ENCODE measurements at places on chromosomes 7 and 10.

DNA sequence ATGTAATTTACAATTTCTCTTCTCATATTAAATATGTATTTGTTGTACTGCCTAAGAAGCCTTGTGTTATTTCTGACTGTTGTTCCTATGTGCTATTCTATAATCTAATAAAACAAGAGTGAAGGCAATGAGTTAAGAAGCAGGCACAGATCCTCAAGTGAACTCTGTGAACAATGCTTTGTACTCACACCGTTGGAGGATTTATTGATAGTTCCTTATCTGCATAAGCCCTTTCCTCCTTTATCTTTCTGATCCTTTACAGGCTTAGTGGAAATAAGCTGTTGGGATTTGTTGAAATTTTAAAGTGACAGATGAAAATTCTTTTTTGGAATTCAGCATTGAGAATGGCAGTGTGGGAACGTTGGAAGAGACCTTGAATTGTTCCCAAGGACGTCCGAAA is 329.6 kb upstream of the NPVF start:
- H3K4me3 ChIP-seq: no peak overlapping the region
- H3K27me3 ChIP-seq: peaks cover 55% of the 10 kb centered on the region
- H3K4me1 ChIP-seq: no peaks in the 10 kb centered on the region

- no peak overlapping the region for H3K4me3 ChIP-seq
- no peaks in the 10 kb centered on the region for H3K4me1 ChIP-seq
- no peaks in the 10 kb centered on the region for H3K36me3 ChIP-seq
- no peaks in the 10 kb centered on the region for H3K27me3 ChIP-seq
- DNase-seq: no peak
Observed at GRCh38 chr7:22872096-22872807, 49.6 kb upstream of the TOMM7 start.

- no peak for DNase-seq
- no peaks in the 10 kb centered on the region for H3K27me3 ChIP-seq
- H3K36me3 ChIP-seq: peaks cover 11% of the 10 kb centered on the region
Observed at GRCh38 chr7:65001291-65001814, 5.1 kb downstream of the ERV3-1 start.

- H3K27me3 ChIP-seq: peaks cover 70% of the 10 kb centered on the region
- H3K4me3 ChIP-seq: no peak overlapping the region
- no peak overlapping the region for H3K27ac ChIP-seq
- H3K36me3 ChIP-seq: no peaks in the 10 kb centered on the region
Observed at GRCh38 chr10:123569436-123570035, 96.6 kb upstream of the GPR26 start.

GRCh38 chr10:129253865-129254179 is 213.2 kb upstream of the MGMT start:
- no peak overlapping the region for H3K4me3 ChIP-seq
- DNase-seq: no peak
- peaks cover 34% of the 10 kb centered on the region for H3K27me3 ChIP-seq
- peaks cover 1% of the 10 kb centered on the region for H3K36me3 ChIP-seq

DNA sequence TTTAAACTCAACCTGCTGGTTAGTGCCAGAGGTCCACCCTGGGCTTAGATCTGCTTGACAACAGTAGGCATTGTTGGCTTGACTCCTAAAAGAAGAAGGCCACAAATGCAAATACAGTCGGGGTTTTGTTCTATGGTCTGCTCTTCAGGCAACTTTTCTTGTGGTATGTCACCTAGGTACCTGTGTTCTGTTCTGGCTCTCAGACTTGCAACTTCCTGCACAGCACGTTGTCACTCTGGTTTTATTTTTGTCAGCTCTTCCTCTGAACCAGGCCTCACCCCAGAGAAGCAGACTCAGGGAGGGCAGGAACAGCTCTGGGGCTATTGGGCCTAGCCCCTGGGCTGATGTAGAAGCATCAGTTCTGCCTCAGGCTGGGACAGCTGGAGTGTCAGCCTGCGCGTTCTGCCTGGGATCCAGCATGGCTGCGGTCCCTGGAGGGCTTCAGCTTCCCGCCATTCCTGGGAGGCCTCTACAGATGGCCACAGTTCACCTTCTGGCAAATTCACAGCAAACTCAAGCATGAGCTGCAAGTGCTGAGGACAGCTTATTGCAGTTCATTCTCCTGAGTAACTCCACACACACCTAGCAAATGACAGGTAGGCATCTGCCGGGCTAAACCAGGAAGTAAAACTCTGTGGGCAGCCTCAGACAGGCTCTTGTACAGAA is 11.0 kb upstream of the PDCD4 start:
- DNase-seq: peak; percentile 40
- no peaks in the 10 kb centered on the region for H3K27me3 ChIP-seq
- peaks cover 79% of the 10 kb centered on the region for H3K4me1 ChIP-seq
- peaks cover 10% of the 10 kb centered on the region for H3K36me3 ChIP-seq

- H3K36me3 ChIP-seq: peaks cover 7% of the 10 kb centered on the region
- H3K4me1 ChIP-seq: peaks cover 26% of the 10 kb centered on the region
- no peak for DNase-seq
Observed at GRCh38 chr7:30029696-30030095, 1.5 kb downstream of the PLEKHA8 start.

GRCh38 chr7:6367701-6368211 is 80.0 kb downstream of the DAGLB start:
- H3K36me3 ChIP-seq: peaks cover 3% of the 10 kb centered on the region
- no peak overlapping the region for H3K4me3 ChIP-seq
- no peak for DNase-seq
- H3K27me3 ChIP-seq: no peaks in the 10 kb centered on the region

GRCh38 chr7:90709501-90710465 is 113.7 kb downstream of the CDK14 start:
- no peak for DNase-seq
- H3K27me3 ChIP-seq: no peaks in the 10 kb centered on the region
- no peaks in the 10 kb centered on the region for H3K4me1 ChIP-seq
- no peaks in the 10 kb centered on the region for H3K36me3 ChIP-seq
- no peak overlapping the region for H3K27ac ChIP-seq

DNA sequence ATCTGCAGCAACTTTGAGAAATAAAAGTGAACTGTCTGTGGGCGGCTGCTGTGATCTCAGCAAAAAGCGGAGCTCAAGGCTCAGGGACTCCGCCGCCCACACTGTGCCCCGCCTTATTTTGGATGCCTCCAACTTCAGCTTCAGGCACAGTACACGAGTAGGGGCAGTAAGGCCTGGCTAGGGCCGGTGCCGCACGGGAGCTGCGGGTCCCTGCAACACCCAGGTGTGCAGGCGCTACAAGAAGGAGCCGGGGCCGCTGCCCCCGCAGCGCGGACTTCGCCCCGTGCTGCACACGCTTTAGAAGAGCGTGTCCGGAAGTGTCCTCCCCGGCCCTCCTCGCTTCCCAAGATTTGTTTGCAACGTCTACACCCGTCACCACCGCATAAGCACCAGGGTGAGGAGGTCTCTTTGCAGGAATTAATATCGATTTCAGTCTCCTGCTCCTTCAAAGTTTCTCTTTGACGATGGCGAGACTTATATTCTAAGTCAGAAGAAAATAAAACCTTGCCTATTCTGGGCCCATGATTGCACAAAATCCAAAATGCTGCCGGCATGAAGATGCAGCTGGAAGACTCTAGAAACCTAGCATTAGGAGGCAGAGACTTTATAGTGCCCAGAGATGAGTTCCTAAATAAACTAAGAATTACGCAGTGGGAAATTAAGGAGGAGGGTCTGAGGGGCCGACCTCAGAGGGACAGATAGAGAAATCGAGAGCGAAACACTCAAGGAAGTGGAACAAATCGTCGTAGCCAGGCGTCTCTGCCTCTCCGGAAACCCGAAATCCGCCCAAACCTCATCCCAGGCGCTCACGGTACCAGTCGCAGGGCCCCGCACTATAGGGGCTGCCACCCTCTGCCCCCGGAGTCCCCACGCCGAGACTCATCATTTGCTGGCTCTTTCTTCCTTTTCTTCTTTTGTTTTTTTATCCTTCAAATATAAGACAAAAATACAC is 6.4 kb downstream of the VAX1 start:
- peak overlapping the region; percentile 33 for H3K4me3 ChIP-seq
- H3K36me3 ChIP-seq: no peaks in the 10 kb centered on the region
- H3K27me3 ChIP-seq: peaks cover 96% of the 10 kb centered on the region
- no peak for DNase-seq
- H3K4me1 ChIP-seq: peaks cover 30% of the 10 kb centered on the region

- H3K36me3 ChIP-seq: no peaks in the 10 kb centered on the region
- peaks cover 3% of the 10 kb centered on the region for H3K4me1 ChIP-seq
- H3K27me3 ChIP-seq: no peaks in the 10 kb centered on the region
- no peak for DNase-seq
- no peak overlapping the region for H3K27ac ChIP-seq
Observed at GRCh38 chr7:36147361-36147760, 5.7 kb upstream of the EEPD1 start.
